Stomach (tissue), 19 donors: ENCODE measurements at places on chromosomes 3 and 15.

DNA sequence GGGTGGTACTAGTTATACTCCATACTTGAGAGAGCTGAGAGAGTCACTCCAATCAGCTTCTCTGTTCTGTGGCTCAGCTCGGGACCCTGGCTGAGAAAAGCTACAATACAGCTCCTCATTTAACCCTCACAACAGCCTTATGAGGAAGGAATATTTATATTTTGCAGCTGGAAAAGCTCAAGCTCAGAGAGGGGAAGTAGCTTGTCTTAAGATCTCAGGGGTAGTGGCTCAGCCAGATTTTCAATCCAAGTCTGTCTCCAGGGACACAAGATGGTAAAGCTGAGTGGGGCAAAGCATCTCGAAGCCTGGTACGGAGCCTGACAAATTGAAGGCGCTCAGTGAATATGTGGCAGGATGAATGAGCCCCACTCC, 14.8 kb downstream of the SCAMP2 start:
- DNase-seq: no peak

- peak; percentile 37 for DNase-seq
Observed at GRCh38 chr3:117600112-117600511, 890.5 kb downstream of the TUSC7 start.

DNA sequence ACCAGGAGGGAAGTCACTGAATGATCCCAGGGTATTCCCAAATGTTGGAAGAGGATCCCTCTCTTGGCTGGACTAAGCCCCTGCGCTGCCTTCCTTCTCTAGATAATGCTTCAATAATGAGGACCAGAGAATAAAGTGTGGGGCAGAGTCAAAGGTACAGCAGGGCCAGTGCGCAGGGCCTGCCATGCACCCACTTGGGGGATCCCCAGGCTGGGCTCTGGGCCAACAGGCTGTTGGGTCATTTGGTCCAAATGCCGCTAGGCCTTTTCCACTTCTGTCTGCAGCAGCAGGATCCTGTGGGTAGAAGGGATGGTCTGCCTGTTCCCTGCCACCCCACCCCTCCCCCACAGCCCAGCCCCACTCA, 5.7 kb upstream of the CLK3 start:
- no peak for DNase-seq

GRCh38 chr3:354432-354831, 157.9 kb downstream of the CHL1 start:
- DNase-seq: peak; percentile 67
